ENCODE measurements at places on chromosomes 16 and 17.
A peak's percentile ranks its signal among the peaks of the same experiment; 100 is the strongest.

DNA sequence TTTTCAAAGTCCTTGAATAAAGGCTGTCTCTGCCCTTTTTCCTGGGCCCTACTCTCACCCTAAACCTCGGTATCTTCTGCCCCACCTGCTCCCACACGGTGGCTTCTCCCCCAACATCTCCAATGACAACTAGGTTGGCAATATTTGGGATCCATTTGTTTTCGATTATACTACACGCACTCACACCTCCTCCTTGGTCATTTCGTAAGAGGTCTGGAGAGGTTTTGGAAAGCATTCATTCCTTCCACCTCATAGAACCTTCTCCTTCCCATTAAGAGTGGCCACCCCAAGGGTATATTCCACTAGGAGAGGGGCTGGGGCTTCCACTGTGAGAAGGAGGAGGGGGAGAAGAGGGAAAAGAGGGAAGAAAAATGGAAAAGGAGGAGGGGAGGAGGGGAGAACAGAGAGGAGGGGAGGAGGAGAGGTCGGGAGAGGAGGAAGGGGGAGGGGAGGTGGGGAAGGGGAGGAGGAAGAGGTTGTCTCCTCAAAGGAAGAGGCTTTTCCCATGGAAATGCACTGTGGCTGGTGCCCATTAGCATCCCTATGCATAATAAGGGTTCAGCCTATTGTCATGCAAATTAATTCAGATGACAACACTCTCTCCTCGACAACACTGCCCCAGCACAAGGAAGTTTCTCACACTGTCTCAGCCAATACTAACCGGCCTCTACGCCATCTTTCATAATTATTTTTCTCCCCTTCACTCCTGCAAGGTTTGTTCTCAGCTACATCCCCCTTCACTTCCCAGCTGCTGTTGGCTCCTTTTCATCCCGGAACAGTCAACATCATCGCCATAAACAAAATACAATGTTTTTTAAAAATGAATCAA, 30.0 kb downstream of the SOX9 start:
- no peak for DNase-seq

GRCh38 chr16:31505483-31505882, 2.7 kb downstream of the RUSF1 start:
- no peak for DNase-seq

GRCh38 chr16:84209989-84210388, 19.0 kb downstream of the ADAD2 start:
- no peak for DNase-seq

- no peak for DNase-seq
These were observed 16.4 kb downstream of the CCL11 start for GRCh38 chr17:34301986-34302385.

GRCh38 chr16:59684911-59685310, 950.8 kb upstream of the GOT2 start:
- no peak for DNase-seq

GRCh38 chr17:2933606-2934005, 129.8 kb downstream of the OR1D5 start:
- DNase-seq, result no peak

- DNase-seq, result no peak
These were observed 37.2 kb upstream of the HS3ST3A1 start for GRCh38 chr17:13638855-13639458.

DNA sequence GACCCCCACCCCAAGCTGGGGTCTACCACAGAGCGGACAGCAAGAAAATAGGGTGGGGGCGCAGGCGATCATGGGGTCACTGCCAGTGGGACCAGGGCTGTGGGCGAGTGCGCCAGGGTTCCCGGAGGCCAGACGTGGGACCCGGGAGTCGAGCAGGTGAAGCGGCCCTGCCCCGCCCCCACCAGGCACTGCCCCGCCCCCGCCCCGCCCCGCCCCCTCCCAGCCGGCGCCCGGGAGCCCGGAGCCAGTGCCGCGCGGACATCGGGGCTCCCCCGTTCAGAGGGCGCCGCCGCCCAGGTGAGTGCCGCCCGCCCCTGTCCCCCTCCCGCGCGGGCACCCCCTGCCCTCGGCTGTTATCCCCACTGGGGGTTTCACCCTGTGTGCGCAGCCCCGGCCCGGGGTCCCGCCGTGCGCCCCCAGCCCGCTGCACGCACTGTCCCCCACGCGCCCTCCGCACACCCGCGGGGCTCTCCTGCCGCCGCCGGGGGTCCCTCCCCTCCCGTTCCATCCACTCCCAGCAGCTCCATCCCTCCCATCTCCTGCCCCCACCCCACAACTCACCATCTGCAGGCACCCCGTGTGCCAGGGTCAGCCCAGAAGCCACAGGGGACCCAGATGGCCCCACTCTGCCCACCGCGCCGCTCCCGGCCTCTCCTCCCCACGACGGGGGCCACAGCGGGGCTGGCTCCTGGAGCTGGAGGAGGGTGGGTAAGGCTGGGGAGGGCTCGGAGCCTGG, at the start of gene SSTR5:
Gene SSTR5, plus strand, starts transcription at position 222 of the 736 bp plus-strand sequence. CDS start 6,122 bp downstream, outside the sequence.
- no peak for DNase-seq

DNA sequence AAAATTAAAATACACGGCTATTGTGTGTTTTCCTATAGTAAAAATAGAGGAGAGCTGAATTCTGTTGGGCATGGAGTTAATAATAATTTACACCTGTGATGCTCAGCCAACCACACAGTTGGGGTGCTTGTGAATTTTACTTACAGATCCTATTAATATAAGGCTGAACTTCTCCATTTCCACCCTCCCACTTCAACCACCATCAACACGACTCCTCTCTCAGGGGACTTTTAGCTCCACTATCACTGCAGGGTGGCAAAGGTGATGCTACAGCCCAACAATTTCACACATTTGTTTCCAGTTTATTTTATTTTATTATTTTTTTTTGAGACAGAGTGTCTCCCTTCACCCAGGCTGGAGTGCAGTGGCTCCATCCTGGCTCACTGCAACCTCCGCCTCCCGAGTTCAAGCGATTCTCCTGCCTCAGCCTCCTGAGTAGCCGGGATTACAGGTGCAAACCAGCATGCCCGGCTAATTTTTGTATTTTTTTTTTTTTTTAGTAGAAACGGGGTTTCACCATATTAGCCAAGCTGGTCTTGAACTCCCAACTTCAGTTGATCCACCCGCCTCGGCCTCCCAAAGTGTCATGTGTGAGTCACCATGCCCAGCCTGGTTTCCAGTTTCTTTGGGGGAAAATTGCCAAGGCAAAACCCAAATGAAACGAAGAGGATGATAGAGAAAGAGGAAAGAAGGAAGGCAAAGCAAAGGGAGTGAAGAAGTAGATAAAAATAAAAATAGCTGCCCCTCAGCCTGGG, 57.9 kb downstream of the GNA13 start:
- DNase-seq, result no peak

DNA sequence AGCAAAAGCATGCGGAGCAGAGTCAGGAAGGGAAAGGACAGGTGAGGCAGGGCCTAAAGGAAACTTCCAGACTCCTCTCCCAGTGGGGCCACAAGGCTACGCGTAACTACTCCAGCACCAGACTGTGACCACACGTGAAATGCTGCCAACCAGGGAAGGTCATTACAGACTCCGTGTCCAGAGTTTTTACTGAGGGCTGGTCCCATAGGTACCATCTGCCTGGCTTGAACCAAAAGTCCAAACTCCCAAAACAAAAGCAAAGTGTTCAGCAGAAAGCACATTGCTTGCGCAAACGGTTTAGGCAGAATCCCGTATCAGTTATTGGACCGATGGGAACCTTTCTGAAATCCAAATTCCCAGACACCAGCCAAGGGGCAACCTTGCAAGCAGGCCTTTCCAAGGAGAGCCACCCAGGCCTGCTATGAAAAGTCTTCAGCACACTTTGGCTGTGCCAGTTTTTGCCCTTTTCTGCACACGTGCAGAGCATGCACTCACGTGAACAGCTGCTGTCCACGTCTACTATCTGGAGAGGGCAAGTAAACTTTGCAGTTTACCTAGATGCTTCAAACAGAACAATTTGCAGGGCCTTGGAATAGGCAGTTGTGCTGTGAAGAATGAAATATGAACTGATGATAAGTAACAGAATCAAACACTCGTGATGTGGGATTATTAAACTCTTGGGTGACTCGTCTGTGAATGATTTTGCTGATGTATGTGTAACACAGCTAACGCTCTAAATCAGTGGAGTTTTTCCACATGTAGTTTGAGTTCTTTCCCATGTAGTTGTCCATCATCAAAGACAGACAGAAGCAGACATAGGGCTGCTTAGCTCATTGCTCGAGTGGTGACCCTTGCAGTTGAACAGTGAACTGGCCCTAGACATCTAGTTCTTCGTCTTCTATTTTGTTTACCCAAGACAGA, 58.1 kb upstream of the CRISPLD2 start:
- DNase-seq, result no peak

DNA sequence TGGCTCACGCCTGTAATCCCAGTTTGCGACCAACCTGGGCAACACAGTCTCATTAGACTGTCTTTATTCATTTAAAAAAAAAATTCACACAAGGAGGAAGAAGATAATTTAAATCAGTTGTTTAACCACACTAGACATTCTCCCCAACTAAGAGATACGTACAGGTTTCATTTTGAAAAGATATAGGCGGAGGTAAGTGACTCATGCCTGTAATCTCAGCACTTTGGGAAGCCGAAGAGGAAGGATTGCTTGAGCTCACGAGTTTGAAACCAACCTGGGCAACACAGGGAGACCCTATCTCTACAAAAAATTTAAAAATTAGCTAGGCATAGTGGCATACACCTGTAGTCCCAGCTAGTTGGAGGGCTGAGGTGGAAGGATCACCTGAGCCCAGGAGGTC, 5.3 kb downstream of the CMTM4 start:
- DNase-seq, result no peak

GRCh38 chr17:83006515-83007455, 72.6 kb upstream of the METRNL start:
- DNase-seq, result no peak

DNA sequence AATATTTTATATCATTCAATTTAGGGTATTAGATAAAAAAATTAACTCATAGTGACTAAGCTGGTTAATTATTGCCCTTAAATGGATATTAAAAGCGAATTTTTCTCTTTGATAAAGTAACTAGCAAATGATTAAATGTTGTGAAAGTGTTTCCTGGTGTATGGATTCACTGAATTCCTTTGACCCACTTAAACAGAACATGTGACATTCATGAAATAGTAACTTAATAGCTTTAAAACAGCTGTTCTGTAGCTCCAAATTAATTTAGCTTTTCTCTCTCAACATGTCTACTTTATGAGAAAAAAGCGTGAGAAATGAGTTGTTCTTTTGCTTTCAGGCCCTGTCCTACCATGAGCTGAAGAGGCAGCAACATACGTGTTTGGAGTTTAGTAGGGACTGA, 36.4 kb upstream of the APPBP2 start:
- DNase-seq, result no peak

GRCh38 chr17:16298140-16298662, 55.1 kb downstream of the CENPV start:
- no peak for DNase-seq

DNA sequence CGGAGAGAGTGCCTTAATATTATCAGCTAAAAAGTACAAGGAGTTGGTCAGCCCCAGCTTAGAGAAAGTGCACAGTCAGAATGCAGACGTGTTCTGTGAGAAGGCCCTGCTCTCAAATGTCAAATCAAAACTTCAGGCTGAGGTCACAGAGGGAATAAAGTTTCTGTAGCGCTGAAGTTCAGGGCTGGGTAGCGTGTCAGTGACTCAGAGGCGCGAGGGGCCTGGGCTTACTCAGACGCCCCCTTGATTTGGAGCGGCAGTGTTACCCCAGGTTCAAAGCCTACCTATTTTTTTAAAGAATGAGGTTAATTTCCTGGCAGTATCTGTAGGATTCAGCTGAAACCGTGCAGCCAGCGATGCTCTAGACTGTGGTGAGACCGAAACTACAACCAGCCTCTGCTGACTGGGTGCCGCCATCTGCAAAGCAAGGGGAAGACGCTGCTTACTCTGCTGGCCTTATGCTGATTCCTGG, 4.8 kb downstream of the CIAO3 start:
- DNase-seq, result no peak

- DNase-seq, result no peak
These were observed 42.0 kb upstream of the KCNJ2 start for GRCh38 chr17:70127221-70127873.

DNA sequence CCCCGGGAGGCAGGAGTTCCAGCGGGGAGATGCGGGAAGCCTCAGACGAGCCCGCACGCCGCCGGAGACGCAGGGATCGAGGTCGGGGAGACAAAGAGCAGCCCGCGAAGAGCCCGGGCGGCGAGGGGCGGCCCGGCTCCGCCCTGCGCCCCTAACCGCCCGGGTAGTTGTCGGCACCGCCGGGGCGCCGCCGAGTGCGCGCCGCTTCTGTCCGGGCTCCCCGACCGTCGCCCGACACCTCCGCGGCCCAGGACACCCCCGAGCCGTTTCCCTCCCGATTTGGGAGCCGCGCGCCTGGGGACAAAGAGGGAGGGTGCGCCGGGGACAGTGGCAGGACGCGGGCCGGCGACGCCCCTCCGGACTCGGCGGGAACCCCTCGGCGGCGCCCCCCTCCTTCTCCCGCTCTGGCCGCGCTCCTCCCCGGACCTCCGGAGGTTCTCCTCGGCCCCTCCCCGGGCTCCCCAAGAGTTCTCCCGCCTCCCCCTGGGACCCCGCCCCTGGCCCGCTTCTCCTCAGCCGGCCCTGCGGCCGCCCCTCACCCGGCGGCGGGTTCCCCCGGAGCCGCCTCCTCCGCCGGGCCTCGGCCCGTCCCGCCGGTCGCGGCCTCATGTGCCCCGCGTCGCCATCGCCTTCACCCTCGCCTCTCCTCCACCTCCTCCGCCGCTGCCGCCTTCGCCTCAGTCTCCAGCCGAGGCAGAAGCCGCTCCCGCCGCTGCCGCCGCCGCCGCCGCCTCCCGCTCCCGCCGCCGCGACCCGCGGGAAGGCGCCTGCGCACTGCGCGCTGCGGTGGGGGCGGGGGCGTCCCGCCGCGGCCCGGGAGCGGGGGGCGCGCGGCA, at the start of gene GJC1:
Gene GJC1, minus strand, starts transcription at position 765 of the 836 bp plus-strand sequence. CDS start 24,470 bp downstream, outside the sequence.
- no peak for DNase-seq

GRCh38 chr16:28210979-28211588, 681 bp downstream of the XPO6 start:
- DNase-seq, result peak; percentile 84

GRCh38 chr16:86510465-86511261, at the start of gene FOXF1:
TSS of gene FOXF1 (plus strand) at chr16:86510527. CDS start at chr16:86510570, 43 bp downstream.
- DNase-seq, result no peak

- no peak for DNase-seq
These were observed 1.9 kb downstream of the C1QTNF8 start for GRCh38 chr16:1094124-1094479.

GRCh38 chr16:53865494-53865863, 161.5 kb downstream of the FTO start:
- DNase-seq, result no peak

- no peak for DNase-seq
These were observed 1.3 kb downstream of the HNF1B start for GRCh38 chr17:37743612-37743874.

- no peak for DNase-seq
These were observed 97.4 kb upstream of the CACNG5 start for GRCh38 chr17:66737524-66737923.

DNA sequence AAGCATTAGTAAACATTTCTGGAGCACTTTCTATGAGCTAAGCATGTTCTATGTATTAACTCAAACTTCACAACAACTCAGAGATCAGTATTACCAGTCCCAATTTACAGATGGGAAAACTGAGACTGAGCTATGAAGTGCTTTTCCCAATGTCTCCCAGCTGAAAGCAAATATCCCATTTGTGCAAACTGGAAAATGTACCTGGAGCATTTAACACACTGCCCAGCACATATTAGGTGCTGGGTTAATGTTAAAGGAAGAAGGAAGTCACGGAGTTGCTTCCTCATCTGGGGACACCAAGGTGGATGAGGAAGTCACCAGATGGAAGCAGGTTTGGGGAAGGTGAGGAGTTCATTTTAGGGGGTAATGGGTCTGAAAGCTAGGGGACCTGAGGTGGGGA, 66.1 kb downstream of the ABCC6 start:
- DNase-seq, result no peak
